ENCODE measurements at places on chromosomes 6 and 20. TPM values are rescaled to one million over a fixed set of nuclear protein-coding genes. Genes with fewer than 3 reads are reported as not detected.
A peak's percentile ranks its signal among the peaks of the same experiment; 100 is the strongest.

DNA sequence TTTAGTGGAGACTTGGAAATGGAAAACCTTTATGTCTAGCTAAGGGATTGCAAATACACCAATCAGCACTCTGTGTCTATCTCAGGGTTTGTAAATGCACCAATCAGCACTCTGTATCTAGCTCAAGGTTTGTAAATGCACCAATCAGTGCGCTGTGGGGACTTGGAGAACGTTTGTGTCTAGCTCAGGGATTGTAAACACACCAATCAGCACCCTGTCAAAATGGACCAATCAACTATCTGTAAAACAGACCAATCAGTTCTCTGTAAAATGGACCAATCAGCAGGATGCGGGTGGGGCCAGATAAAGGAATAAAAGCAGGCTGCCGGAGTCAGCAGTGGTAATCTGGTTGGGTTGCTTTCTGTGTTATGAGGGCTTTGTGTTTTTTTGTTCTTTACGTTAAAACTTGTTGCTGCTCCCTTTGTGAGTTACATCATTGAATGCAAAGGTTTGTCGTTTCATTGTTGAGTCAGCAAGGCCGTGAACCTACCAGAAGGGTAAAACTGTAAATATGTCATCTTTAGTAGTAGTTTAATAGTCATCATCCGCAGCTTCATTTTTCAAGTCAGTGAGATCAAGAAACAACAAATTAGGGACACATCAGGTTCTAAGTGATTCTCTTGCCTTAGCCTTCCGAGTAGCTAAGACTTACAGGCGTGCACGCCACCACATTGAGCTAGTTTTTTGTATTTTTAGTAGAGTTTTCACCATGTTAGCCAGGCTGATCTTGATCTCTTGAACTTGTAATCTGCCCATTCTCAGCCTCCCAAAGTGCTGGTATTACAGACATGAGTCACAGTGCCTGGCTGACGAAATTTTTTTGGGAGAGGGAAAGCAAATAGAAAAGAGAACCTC lies 22.7 kb upstream of the NUP153 start:
- DNase-seq: no peak

DNA sequence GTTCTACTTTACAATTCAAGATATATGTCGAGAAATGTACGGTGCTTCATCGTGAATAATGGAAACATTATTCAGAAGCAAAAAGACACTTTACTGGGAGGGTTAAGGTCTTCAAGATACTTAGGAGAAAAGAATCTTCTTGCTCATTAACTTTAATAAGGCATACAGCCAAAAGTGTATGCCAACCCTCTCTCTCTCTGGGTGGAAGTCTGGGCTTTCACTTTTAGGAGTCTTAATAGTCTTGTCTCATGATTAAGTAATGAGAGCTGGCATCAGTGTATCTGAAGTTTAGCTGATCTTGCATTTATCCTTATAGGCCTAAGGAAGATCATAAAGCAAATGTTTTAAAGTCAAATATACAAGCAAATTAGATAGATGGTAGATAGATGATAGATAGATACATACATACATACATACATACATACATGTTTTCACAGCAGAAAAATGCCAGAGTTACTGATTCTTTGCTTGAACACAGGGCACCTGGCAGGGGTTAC lies 21.5 kb downstream of the OLIG3 start:
- DNase-seq: no peak

IRF4 gene
- 2.6 TPM for total RNA-seq

LRRC73 gene
- not detected for total RNA-seq

DNA sequence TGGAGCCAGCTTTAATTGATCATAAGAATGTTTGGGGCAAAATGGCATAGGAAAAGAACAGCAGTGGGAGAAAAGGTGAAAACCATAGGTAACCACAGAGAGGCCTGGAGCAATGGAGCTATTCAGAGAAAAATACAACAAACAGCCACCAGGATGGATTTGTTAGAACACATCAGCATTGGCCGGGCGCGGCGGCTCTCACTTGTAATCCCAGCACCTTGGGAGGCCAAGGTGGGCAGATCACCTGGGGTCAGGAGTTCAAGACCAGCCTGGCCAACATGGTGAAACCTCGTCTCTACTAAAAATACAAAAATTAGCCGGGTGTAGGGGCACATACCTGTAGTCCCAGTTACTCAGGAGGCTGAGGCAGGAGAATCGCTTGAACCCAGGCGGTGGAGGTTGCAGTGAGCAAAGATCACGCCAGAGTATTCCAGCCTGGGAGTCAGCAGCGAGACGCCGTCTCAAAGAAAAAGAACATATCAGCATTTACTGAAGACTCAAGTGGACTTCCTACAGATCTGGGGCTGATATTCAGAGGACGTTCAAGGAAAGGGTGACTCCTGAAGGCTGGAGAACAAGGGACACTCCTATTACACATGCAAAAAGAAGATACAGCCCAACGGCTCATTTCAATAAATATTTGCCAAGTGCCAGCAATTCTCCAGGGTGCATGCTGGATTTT lies 20.2 kb downstream of the SNHG17 start:
- DNase-seq: no peak

DNA sequence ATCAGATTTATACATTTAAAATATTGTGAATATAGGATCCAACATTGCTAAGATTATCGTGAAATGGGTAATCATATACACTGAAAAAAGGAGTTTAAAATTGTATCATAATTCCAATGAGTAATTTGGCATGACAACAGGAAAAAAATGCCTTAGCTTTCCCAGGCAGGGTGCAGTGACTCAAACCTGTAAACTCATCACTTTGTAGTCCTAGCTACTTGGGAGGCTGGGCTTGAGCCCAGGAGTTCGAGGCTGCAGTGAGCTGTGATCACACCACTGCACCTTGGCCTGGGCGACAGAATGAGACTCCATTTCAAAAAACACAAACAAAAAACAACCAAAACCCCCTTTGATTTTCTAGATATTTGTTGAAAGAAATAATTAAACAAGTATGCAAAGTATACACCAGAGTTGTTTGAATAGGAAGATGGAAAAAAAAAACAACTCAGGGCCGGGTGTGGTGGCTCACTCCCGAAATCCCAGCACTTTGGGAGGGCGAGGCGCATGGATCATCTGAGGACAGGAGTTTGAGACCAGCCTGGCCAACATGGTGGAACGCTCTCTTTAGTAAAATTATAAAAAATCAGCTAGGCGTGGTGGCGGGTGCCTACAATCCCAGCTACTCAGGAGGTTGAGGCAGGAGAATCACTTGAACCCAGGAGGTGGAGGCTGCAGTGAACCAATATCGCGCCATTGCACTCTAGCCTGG lies 98.7 kb downstream of the TRERF1 start:
- no peak for DNase-seq

FAM210B gene
- total RNA-seq: 14.7 TPM

- no peak for DNase-seq
Observed at GRCh38 chr6:107409942-107410341, 49.4 kb downstream of the PDSS2 start.

- DNase-seq: no peak
Observed at GRCh38 chr20:17029698-17030097, 197.1 kb upstream of the PCSK2 start.

TFAP2D gene
- total RNA-seq: not detected

GRCh38 chr20:46939031-46939965 lies 44.7 kb downstream of the EYA2 start:
- DNase-seq: no peak

GRCh38 chr6:99614430-99615186 lies 8.0 kb downstream of the PRDM13 start:
- peak; percentile 61 for DNase-seq

TRIM10 gene
- total RNA-seq: 2.3 TPM

PARD6B gene
- total RNA-seq: 22.6 TPM

DNA sequence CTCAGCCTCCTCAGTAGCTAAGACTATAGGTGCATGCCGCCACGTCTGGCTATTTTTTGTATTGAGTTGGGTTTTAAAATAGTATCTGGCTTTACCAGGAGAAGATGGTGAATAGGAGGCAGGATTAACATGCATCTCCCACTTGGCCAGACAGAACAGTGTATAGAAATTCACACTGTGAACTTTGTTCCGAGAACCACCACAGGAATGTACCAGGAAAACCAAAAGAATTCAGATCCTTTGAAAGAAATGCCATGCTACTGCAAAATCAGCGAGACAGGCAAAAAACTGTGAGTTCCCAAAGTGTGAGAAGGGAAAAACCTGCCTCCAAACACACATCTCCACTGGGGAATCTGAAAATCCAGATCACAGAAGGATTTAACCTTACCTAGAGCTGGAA lies 327.6 kb downstream of the NKAIN2 start:
- DNase-seq: no peak

PPP1R14C gene
- 9.8 TPM for total RNA-seq

DNA sequence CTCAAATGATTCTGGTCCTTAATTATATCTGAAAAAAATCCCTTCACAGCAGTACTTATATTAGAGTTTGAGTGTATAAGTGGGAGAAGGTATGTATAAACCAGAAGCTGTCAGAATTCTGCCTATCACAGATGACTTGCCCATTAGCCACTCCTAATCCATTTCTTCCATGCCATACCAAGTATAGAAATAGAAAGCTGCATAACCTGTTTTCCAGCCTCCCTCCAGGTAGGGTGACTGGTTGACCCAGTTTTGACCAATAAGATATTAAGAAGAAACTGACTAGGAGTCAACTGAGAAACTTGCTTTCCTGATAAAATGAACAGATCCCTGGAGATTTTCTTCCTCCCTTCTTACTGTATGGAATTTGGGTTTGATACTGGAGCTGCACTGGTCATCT lies 112.2 kb upstream of the GRIK2 start:
- DNase-seq: no peak

NRSN1 gene
- not detected for total RNA-seq

ARHGAP40 gene
- total RNA-seq: 0.73 TPM

IP6K3 gene
- total RNA-seq: not detected

DNA sequence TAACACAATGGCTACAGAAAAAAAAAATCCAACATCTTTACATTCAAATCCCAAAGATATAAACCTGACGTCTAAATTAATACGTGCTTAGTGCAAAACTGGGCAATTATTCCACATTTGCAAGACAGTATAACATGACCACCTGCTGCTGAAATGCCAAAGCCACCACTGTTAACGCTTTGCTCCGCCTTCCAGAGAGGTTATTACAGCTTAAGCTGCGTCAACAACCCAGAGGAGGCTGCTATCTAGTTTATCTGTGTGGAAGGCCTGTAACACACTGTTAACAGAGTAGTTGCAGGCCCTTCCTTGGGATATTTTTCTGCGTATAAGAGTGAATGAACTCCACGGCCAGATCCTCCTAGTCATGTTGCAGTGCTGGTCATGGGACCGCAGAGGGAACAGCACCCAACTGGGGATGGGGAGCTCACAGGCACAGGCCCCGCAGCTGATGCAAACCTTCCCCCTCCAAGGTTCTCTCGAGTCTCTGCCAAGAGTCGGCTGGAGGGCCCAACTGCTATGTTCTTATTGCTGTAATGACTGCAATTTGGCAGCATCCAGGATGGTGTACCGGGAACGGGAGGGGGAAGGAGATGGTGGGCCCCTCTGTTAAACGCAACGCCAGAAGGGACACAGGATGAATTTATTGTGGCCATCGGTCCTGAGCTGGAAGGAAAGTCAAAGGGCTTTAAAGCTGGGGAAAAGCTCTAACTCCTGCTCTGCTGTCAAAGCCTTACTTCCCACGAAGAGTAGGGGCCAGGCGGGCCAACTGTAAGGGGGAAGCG lies 993 bp upstream of the NCOA7 start:
- DNase-seq: peak; percentile 76

EPHA7 gene
- 118 TPM for total RNA-seq

DNA sequence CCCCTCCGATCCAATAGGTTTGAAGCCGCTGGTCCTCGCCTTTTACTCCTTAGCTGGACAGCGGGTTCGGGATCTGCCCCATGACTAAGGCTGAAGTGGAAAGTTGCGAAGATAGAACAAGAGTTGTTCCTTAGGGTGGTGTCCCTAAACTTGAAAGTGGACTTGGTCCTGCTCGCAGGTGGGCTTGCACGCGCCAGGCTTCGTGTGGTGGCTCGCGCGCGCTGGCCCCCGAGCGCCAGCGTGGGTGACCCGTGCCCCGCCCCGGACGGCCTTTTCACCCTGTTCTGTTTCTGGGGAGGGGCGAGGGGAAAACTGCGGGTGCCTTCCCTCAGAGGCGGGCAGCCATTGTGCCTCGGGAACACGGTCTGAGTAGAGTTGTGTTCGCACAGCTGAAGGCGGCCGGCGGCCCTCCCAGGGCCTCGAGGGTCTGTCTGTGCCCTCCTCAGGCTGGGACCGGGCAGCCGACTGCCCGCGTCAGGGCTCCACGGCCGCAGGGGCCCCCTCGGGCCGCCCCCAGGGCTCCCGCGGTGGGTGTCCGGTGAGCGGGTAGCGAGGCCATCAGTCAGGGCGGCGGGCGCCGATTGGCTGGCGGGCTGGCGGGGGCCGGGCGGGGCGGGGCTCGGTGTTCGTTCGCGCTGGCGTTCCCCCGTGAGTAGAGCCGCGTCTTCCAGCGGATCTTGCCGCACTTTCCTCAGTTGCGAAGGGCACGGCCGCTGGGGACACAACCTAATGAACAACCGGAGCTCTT lies 33.0 kb downstream of the RREB1 start:
- DNase-seq: peak; percentile 95

- DNase-seq: no peak
Observed at GRCh38 chr6:5111626-5112025, 26.5 kb downstream of the PPP1R3G start.

DNA sequence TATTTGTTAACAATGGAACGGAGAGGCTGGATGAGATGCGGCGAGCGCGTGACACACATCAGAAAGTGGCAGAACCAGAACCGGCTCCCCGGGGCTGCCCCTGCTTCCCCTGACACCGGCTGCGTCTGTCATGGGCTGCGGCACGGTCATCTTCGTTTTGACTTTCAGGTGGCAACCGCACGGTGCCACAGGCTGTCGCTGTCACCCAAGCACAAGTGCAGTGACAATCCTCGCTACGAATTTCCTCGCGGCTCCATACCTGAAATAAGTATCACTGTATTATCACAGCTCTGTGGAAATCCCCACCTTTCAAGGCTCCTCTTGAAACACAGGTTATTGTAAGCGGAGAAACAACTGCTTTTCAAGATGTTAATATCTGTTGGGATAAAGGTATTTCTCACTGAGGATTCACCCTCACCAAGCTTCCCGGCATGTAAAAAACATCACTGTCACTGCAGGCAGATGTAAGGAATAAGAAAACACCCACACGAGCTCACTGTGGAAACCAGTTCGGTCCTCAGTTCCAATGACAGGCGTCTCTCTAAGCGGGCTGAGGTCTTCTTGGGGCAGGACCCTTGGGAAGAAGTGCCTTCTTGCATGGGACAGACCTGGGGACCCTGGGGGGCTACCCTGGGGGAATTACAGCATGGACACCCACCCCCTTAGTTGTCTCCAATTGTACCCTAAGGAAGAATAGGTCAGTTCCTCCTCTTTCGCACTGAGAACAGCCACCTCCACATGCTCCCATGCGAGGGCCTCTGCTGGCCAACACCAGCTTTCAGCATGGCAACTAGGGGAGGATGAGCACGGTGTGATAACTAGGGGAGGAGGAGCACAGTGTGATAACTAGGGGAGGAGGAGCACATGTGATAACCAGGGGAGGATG lies 86.3 kb downstream of the DACT2 start:
- no peak for DNase-seq

GRCh38 chr6:170225852-170226417 lies 64.9 kb downstream of the DLL1 start:
- peak; percentile 47 for DNase-seq

Data from stomach (tissue), 19 donors.